ENCODE measurements at places on chromosomes 5 and 9. TPM values are rescaled to one million over a fixed set of nuclear protein-coding genes. Genes with fewer than 3 reads are reported as not detected.

The PRUNE2 gene
- 19.9 TPM for total RNA-seq

The TRIM23 gene
- total RNA-seq, result 18.5 TPM

The DHX29 gene
- 18.0 TPM for total RNA-seq

The MARCOL gene
- not detected for total RNA-seq

The PCA3 gene
- not detected for total RNA-seq

The SAPCD2 gene
- total RNA-seq, result 0.11 TPM

The NMUR2 gene
- not detected for total RNA-seq

The FGD3 gene
- 2.6 TPM for total RNA-seq
